ENCODE measurements at places on chromosomes 4 and X.

DNA sequence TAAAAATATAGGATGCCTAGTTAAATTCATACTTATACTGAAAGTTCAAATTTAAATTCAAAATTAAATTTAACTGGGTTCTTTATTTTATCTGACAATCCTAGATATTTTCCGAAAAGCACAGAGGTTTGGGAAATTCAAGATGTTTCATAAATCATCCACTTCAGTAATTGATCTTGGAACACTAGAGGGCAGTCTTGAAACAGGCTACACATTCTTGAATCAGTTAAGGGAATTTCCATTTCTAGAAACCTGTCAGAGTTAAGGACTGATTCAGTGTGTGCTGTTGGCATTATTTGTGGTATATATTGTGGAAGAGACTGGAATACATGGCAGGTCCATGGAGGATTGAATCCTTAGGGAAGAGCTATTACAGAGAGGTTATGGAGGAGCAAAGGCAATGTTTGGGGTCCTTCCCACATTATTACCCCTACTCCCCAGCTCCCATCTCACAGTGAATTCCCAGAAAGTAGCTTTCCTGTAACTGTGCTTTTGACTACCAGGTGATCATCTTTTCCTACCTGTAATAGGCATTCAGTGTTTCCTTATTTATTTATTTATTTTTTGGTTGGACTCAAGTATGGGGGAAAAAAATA, 92.9 kb downstream of the EGF start:
- peak; percentile 68 for DNase-seq

GRCh38 chrX:137654481-137654880, 88.6 kb downstream of the ZIC3 start:
- no peak for DNase-seq

DNA sequence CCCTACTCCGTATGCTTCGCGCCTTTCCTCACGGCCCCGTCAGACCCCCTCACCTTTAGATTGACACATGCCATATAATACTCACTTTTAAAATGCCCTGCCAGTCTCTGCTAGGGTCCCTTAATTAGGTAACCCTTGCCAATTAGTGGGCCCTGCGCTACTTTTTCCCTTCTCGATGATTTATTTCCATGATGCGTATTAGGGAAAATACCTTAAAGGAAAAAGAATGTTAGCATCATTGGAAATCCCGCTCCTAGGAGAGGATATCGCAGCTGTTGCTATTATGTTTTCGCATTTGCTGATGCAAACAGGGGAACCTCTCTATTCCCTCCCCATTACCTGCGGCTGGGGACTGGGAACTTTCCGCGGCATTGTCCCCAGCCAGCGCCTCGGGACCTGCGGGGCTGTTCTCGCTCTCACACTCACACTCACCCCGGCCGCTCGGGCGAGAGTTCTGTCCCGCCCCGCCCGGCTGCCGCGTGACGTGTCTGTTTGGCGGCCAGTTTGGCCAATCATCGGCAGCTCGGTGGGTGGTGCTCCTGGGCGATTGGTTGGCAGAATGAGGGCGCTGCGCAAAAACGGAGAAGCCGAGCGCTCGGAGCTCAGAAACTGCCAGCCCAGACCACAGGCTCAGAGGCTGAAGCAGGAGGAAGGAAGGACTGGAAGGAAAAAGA, at the start of gene PCDH10:
PCDH10 (plus strand) TSS at position 605 of the 674 bp plus-strand sequence. CDS start 847 bp downstream, outside the sequence.
- peak; percentile 96 for DNase-seq

DNA sequence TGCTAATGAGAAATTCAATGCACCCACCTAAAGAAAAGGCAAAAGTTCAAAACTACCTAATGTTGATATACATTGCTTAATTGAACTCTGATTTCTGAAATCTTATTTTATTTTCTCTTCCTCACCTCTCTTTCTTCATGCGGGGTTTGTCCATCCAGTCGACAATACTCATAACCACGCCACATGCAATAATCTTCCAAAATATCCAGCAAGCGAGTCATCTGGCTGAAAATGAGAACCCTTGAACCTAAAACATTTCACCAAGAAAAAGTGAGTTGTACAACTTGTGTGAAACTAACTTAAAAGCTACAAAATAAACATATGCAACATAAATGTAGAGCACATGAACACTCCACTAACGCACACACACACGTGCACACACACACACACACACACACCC, 26.7 kb downstream of the SMARCA1 start:
- peak; percentile 48 for DNase-seq

- peak; percentile 66 for DNase-seq
Observed at GRCh38 chr4:22202975-22203710, 254.6 kb upstream of the KCNIP4 start.

GRCh38 chr4:6271701-6272465, 2.2 kb downstream of the WFS1 start:
- DNase-seq = no peak

GRCh38 chr4:88609387-88609786, 17.1 kb downstream of the HERC3 start:
- DNase-seq = no peak

GRCh38 chr4:16278178-16278577, 51.9 kb upstream of the TAPT1 start:
- no peak for DNase-seq

GRCh38 chr4:123825596-123826291, 429.1 kb downstream of the SPRY1 start:
- no peak for DNase-seq

GRCh38 chrX:39396358-39396995, 595.2 kb downstream of the MID1IP1 start:
- DNase-seq = no peak
